ENCODE measurements at places on chromosomes 4 and X.

- DNase-seq: no peak
Measured at GRCh38 chrX:108132034-108132433, 40.5 kb downstream of the ATG4A start.

- no peak for DNase-seq
Measured at GRCh38 chrX:153950127-153950526, 5.7 kb upstream of the RENBP start.

DNA sequence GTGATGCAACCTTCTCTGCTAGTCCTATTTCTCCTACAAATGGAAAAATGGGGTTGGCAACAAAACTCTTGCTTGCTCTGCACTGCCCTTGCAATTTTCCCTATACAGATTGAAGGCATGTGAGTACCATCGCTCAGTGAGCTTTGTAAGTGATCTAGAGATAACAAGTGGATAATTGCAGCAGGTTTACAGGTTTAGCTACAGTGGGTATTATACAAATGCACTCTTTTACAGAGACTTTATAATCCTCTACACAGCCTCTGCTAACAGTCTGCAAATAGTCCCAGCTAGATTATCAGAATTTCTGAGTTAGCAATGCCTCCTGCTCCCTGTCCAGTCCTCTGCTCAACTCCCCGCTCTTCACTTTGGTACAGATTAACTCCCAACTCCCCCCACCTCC is 11.1 kb downstream of the LEF1 start:
- no peak for DNase-seq

DNA sequence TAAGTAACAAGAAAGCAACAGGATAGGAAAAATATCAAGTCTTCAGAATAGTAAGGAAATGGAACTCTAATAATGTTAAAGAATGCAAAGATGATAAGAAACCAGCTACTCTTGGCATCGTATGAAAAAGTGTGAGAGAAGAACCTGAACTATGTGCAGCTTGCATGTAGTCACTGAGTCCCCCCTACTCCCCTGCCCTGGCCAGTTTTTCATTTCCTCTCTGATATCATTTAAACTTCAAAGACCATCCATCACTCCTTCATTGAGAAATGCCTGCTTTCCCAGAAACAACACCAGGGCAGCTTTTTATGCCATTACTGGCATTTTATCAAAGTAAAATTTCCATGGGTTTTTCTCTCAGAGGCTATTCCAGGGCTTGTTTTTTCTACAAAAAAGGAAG is 28.1 kb downstream of the INPP4B start:
- DNase-seq: no peak

- no peak for DNase-seq
Measured at GRCh38 chrX:103918571-103919269, 43.7 kb upstream of the TMSB15B start.

- DNase-seq: no peak
Measured at GRCh38 chr4:151711646-151712045, 49.2 kb downstream of the GATB start.

DNA sequence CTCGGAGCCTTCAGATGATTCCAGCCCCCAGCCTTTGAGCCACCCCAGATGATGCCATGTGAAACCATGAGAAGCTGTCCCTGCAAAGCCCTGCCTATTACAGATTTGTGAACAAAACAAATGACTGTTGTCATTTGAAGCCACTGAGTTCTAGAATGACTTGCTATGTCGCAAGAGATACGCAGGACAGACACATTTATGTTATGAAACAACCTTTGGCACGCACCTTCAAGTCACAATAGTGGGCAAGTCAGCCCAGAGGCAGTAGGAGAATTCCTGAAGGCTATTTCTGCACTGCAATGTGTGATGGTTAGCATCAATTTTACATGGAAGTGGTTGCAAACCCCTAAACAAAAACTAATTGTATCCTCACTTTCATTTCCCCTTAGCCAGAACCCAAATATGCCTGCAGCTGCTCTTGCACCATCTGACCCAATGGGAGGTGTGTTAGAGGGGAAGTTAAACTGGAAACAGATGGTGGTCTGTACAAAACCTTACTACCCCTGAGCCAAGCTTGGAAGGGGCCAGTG is 174.4 kb upstream of the ATP6AP2 start:
- DNase-seq: no peak

GRCh38 chrX:13102636-13103035 is 58.2 kb upstream of the FAM9C start:
- DNase-seq: no peak

DNA sequence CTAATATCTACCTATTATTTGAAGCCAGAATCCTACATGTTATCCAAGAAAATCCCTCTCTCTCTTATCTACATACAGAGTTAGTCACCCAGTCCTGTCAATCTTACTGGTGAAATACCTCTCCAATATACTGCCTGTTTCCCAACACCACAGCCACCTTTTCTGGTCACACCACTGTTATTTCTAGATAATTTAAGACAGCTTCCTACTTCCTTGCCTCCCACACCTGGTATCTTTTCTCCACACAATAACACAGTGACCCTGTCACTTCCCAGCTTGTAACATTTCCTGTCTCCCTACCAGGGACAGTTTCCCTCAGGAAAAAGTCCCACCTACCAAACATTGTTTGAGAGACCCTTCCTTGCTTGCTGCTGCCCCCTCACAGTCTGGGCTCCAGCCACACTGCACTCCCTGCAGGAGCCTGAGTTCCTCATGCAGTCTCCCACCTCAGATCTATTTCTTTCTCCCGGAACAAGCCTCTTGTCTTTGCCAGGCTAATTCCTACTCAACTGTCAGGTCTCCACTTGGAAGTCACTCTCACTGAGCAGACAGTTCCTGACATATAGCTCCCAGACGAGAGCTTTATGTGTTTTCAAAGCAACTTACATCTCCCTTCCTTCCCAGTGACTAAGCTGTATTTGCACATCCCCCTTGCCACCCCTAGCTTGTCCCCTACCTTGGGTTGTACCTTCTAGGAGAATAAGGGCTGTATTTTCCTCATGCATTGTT is 73.6 kb upstream of the QRFPR start:
- DNase-seq: no peak

DNA sequence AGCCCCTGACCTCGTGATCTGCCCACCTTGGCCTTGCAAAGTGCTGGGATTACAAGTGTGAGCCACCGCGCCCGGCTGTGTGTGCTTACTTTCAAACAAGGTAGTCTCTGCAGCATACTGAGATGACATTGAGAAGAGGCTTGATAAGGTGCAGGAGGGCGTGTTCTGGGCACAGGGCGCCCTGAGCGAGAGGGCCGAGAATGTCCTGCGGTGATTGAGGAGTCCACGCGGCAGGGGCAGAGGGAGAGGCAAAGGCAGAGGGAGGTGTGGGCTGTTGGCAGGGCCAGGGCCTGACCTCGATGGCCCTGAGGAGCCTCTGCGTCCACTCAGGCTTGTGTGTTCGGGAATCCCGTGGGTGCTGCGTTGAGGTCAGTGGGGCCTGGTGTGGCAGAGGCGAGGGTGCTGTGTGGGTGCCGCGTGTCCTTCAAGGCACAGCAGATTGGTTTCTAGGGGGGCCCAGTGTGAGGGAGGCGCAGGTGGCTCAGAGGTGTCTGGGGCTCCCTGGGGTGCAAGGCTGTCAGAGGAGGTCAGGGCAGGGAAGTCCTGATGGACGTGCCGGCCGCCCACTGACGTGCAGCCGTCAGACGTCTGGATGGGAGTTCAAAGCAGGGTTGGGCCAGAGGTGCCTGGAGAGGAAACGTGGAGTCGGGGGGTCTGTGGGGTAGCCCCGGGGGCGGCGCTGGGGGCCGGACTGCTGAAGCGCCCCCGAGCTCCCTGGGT is 12.1 kb downstream of the PCGF3 start:
- no peak for DNase-seq

DNA sequence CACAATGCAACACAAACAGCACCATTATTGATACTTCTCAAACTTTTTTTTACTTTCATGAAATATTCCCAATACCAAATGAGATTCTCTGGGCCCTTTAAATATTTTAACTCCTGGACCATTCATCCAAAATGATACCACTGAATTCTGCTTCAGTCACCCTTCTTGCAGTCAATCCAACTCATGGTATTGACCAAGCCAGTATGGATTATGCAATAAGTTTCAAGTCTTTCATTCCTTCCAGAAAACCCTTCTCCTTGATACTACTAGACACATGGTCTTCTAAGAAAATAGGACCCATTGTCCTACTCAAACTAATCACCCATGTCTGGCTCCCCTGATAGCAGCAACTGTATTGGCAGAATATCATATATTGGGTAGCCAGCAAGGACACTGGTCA is 23.0 kb downstream of the ZNF721 start:
- no peak for DNase-seq
